CD4-positive, alpha-beta T cell treated with Interleukin-4 for 4 hours (primary cell): ENCODE measurements at places on chromosomes 2 and 18.

GRCh38 chr2:100650151-100650550 lies 87.4 kb downstream of the PDCL3 start:
- no peak for DNase-seq

DNA sequence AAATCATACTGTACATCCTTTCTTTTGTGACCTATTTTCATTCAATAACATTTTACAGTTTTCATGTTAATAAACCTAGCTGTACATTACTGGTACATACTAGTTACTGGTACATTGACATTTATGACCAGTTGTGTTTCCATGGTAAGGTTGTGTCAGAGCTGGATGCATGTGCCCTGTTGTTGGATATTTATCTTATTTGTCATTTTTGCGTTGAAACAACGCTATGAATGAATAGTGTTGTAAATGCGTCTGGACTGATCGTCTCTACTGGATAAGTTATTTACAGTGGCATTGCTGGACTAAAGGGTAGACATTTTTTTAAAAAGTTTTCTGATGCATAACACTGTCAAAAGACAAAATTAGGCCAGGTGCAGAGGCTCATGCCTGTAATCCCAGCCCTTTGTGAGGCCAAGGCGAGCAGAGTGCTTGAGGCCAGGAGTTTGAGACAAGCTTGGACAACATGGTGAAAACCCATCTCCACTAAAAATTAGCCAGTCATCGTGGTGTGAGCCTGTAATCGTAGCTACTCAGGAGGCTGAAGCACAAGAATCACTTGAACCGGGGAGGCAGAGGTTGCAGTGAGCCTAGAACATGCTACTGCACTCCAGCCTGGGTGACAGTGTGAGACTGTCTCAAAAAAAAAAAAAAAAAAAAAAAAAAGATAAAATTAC lies 40.2 kb downstream of the MCFD2 start:
- DNase-seq, result no peak

- DNase-seq, result no peak
Measured at GRCh38 chr2:196459539-196459938, 180.0 kb upstream of the CCDC150 start.

GRCh38 chr2:65064728-65065552 lies 8.7 kb downstream of the CEP68 start:
- DNase-seq, result peak; percentile 64

DNA sequence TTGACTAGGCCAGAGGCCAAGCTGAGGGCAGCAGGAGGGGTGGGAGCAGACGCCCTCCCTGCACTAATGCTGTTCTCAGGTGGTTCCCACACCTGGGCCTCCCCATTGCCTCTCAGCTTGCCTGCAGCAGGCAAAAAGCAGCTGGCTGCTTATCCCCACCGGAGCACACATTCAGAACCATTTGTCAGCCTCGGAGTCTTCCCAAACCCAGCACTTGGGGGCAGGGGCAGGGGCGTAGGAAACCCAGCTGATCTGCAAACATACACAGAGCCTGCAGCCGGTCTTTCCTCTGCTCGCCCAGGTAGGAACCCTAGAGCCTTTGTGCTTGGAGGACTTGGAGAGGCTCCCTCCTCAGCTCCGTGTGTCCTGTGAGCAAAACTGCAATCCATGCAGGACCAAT lies 249.8 kb downstream of the CYP26B1 start:
- no peak for DNase-seq

DNA sequence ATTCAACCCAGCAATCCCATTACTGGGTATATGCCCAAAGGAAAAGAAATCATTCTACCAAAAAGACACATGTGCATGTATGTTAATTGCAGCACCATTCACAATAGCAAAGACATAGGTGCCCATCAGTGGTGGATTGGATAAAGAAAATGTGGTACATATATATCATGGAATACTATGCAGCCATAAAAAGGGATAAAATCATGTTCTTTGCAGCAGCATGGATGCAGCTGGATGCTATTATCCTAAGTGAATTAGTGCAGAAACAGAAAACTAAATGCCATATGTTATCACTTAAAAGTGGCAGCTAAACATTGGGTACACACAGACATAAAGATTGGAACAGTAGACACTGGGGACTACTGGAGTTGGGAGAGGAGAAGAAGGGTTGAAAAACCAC lies 82.2 kb downstream of the MYO3B start:
- DNase-seq, result no peak

DNA sequence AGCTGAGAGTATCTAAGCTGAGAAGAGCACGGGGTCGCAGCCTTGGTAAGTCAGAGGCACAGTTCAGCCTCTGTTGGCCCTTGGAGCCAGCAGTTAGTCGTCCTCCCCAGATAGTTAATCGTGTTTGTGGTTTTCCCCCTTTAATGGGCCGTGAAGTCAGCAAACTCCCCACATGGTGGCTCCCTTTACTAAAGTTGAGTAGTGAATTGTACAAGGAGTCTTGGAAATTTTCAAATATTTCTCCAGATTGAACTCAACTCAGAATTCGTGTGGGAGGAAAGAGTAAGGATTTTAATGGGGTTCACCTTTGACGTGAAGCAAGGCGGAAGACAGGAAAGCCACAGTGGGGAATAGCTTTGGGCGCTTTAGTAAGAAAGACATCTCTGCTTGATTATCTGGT lies 2.4 kb upstream of the ADCYAP1 start:
- no peak for DNase-seq

- peak; percentile 77 for DNase-seq
Measured at GRCh38 chr2:64036034-64036705, 16.9 kb upstream of the VPS54 start.

- DNase-seq, result no peak
Measured at GRCh38 chr18:60193780-60194179, 178.8 kb downstream of the MC4R start.

- DNase-seq, result no peak
Measured at GRCh38 chr2:198809976-198810375, 647.8 kb downstream of the SATB2 start.

DNA sequence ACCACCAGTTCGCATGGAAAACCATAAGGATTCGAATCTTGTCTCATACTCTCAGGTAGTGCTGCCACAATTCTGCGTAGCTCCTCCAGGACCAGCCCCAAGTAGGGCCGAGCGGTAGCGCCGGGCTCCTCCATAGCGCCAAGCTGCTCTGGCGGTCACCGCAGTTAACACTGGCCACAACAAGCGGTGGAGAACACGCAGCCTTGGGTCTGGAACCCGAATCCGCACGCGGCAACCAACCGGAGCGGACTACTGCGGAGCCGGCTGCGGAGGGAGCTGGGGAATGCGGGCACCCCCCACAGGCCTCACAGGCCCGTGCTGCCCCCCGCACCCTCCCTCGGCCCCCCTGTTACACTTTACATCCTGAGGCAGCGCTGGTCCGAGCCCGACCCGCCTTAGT lies 531.5 kb downstream of the STK39 start:
- DNase-seq, result no peak

GRCh38 chr2:230721712-230722111 lies 9.1 kb downstream of the CAB39 start:
- DNase-seq, result peak; percentile 49

DNA sequence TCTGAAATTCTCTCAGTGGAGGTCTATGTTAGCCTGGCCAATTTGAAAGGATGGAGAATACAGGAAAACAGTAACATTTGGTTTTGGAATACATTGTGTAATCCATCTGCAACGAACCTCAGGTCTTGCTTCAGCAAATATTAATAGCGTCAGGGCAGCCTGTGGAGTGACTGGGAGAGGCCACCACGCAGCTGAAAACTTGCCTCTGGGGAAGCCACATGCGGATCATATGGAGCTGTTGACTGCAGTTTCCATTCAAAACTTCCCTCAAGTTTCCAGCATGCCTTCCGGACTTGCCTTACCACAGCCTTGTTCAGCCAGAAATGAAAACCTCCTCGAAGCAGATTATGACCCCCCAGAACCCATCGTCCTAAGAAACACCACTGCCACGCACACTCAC lies 25.7 kb downstream of the BCL11A start:
- DNase-seq, result no peak

DNA sequence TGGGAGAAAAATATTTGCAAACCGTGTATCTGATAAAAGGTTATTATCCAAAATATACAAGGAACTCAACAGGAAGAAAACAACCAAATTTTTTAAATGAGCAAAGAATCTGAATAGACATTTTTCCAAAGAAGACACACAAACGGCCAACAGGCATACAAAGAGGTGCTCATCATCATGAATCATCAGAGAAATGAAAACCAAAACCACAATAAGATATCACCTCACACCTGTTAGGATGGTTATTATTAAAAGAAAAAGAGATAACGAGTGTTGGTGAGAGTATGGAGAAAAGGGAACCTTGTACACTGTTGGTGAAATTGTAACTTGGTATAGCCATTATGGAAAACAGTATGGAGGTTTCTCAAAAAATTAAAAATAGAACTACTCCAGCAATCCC lies 463.3 kb downstream of the IRS1 start:
- no peak for DNase-seq

- DNase-seq, result no peak
Measured at GRCh38 chr2:178804791-178805190, 2.4 kb downstream of the TTN start.

DNA sequence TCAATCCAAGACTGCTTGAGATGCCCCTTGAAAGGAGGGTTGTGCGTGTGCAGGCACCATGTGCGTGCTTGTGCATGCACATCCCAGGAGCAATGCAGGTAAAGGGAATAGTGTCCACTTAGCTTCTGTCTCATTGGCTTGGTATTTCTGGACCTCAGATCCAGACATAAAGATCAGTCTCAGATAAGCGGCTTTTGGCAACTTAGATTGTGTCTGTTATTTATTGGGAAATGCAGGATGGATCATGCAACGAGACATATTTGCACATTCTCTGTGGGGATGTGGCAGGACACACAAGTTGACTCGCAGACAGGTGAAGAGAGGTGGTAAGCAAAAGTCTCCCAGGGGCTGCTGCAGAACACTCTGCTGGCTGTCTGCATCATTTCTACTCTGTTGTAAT lies 67.9 kb downstream of the SETBP1 start:
- no peak for DNase-seq

- DNase-seq, result no peak
Measured at GRCh38 chr2:210227290-210228088, 2.2 kb upstream of the ACADL start.

DNA sequence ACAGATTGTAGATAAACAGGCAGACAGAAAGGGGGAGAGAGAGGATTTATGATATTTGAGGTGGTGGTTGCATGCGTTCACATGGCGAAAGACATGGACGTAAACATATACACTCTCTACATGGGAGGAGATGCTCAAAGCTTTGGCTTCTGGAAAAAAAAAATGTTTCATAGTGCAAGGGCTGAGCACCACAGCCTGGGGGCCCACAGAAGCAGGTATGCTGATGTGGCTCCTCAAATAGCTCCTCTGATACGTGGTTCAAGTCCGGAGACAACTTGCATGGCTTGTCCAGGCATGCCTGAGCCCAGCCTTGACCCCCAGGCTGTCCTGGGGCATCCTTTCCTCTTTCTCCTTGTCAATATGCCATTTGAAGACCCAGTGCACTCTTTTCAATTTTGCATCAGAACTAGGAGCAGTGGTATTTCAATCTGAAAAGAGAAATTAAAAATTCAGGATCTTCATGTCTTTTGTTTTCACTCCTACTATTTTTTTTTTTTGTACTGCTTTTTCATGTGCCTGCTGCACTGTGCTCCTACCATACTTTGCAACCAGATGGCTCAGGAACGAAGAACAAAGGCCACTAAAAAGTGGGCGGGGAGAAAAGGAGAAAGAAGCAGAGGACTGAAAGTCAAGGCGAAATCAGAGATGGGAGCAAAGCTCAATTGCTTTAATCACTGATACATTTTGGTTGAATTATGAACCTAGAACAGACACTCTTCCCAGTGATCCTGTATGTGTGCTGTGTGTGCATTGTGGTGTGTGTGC lies 495.7 kb upstream of the TCF4 start:
- DNase-seq, result no peak

GRCh38 chr2:128412181-128412871 lies 93.7 kb upstream of the HS6ST1 start:
- no peak for DNase-seq

- no peak for DNase-seq
Measured at GRCh38 chr2:122736279-122736678, 980.8 kb downstream of the TSN start.

GRCh38 chr2:174553811-174554493 lies 43.7 kb downstream of the WIPF1 start:
- peak; percentile 49 for DNase-seq

GRCh38 chr2:86254576-86255538 lies 55.6 kb downstream of the MRPL35 start:
- DNase-seq, result no peak

- peak; percentile 9 for DNase-seq
Measured at GRCh38 chr2:104378853-104379374, 475.0 kb upstream of the POU3F3 start.

- DNase-seq, result no peak
Measured at GRCh38 chr2:41241325-41242000, 789.6 kb upstream of the SLC8A1 start.

GRCh38 chr2:81481242-81481993 lies 1176.9 kb upstream of the LRRTM1 start:
- DNase-seq, result no peak

GRCh38 chr2:48332286-48332685 lies 197.7 kb upstream of the STON1 start:
- DNase-seq, result no peak

- no peak for DNase-seq
Measured at GRCh38 chr2:7819850-7820249, 862.0 kb upstream of the ID2 start.

- no peak for DNase-seq
Measured at GRCh38 chr2:219228041-219228910, 1.2 kb downstream of the ATG9A start.

DNA sequence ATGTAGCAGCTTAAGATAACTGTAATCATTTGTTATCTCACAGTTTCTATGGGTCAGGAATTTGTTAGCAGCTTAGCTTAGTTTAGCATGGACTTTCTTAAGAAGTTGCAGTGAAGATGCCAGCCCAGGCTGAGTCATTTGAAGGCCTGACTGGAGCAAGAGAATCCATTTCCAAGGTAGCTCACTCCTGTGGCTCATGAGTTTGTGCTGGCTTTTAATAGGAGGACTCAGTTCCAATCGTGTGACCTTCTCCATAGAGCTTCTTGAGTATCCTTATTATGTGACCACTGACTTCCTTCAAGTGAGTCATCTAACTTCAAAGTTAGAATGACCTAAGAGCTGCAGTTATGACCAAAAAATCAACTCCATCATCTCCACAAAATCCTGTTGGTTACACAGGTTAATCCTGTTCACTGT lies 1.4 kb downstream of the GPATCH11 start:
- peak; percentile 16 for DNase-seq

- DNase-seq, result no peak
Measured at GRCh38 chr18:47586418-47587070, 335.1 kb upstream of the SKOR2 start.
